ENCODE measurements at places on chromosomes 1 and 21. TPM values are rescaled to one million over a fixed set of nuclear protein-coding genes. Genes with fewer than 3 reads are reported as not detected.

Gene BGLAP
- total RNA-seq, result 4.3 TPM

GRCh38 chr1:27004471-27005165 lies 8.0 kb downstream of the TENT5B start:
- no peaks in the 10 kb centered on the region for H3K27me3 ChIP-seq
- peaks cover 98% of the 10 kb centered on the region for H3K4me1 ChIP-seq
- H3K36me3 ChIP-seq, result peaks cover 33% of the 10 kb centered on the region
- H3K4me3 ChIP-seq, result no peak overlapping the region

- DNase-seq, result no peak
- no peaks in the 10 kb centered on the region for H3K36me3 ChIP-seq
These were observed 1.7 kb downstream of the C1QB start for GRCh38 chr1:22654692-22655091.

DNA sequence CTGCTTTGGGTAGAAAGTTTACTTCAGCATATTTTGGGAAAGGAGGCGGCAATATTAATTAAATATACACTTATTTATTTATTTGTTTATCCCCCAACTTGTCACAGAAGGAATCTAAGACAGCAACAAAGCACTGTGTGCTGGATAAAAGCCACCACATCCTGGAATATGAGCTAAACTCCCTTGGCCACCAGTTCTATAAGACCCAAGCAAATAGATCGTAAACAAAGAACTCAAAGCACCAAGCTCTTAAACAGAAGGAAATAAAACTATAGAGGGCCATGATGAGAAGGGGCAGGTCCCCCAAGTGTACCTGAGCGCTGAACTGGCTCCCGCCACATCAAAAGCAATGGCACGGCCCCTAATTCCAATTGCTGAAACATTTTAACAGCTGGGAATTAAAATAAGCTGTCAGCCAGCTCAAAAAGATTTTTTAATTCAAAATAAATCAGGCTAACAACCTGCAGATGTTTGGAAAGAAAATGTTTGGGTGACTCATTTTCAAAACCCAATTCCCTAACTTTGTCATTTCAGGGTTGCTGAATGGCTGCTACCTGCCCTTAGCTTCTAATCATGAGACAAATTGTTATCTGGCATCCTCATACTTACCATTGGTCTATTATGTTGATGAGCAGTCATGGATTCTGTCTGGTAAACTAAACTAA lies 127.1 kb downstream of the SLC30A10 start:
- H3K27ac ChIP-seq, result no peak overlapping the region
- no peaks in the 10 kb centered on the region for H3K36me3 ChIP-seq
- DNase-seq, result no peak

- no peak overlapping the region for H3K4me3 ChIP-seq
- no peaks in the 10 kb centered on the region for H3K4me1 ChIP-seq
- no peaks in the 10 kb centered on the region for H3K36me3 ChIP-seq
- no peaks in the 10 kb centered on the region for H3K27me3 ChIP-seq
These were observed 14.3 kb upstream of the COX20 start for GRCh38 chr1:244821134-244821533.

Gene AADACL3
- total RNA-seq, result not detected

Gene TMEM63A
- total RNA-seq, result 35.9 TPM

DNA sequence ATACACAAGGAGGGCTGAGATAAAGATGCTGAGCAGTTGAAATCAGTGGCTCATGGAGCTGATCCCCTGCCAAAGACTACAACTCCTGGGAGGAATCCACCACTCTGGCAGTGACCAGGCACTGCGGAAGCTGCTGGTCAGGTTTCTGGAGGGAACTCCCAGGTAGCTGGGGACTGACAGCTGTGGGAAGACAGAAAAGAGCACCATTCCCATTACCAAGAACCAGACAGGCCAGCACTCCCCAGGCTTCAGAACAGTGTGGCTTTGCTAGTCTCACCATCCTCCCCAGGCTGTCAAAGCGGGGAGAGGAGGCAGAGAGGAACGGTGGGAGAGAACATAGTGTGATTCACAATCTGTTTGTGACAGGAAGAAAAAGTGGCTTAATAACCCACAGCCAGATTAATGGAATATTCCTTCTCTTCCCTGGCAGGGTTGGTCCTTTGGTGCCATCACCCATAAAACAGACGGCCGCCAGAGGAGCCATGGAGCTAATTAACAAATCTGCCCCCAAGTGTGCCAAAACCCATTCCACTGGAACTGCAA lies 92.1 kb downstream of the MAB21L3 start:
- H3K36me3 ChIP-seq, result no peaks in the 10 kb centered on the region
- H3K4me3 ChIP-seq, result no peak overlapping the region
- no peak for DNase-seq

Gene ETV3L
- total RNA-seq, result not detected

Gene ERVH48-1
- not detected for total RNA-seq

DNA sequence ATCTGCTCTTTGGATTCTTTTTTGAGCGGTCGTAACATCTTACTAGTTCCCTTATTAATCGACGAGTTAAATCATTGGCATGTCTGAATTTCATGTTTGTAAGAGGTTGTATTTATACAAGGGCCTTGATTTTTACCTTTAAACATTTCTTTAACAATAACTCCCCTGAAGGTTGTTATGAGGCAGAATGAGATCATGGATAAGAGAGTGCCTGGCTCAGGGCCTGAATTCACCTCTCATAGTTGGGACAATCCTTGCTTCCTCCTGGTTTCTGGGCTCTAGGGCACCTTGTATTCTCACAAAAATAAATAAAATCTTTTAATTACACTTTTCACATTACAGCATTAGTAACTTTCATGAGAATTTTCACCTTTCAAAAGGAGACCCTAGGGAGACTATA lies 55.4 kb downstream of the MDM4 start:
- no peak overlapping the region for H3K27ac ChIP-seq
- DNase-seq, result no peak
- H3K4me1 ChIP-seq, result no peaks in the 10 kb centered on the region
- H3K36me3 ChIP-seq, result no peaks in the 10 kb centered on the region

DNA sequence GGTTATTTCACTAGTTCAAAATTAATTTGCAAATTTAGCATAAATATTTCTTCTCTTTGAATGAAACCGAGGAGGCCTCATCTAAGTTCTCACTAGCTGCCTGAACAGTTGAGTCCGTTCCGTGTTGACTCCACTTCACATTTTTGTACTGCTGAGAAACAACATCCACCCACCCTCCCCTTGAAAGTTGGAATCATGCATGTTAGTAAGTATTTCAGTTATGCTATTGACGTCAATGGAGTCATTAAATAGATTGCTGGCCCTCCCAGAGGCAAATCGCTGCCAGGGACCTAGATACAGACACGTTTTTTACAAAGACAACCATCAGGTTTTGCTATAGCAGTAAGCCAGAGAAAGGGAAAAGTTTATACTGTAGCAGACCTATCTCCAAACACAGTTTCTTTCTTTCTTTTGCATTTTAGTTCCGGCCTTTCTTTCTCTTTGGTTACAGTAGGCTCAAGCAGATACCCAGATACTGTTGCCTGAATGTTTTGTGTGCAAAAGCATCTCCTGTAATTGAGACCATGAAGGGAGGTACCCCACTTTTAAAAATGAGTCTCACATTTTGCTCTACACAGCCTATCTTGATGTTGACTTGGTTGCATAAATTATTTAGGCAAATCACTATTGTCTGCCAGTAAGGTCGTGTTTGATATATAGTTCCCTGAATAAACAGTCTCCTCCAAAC lies 262.6 kb upstream of the SGIP1 start:
- peak overlapping the region; percentile 7 for H3K4me3 ChIP-seq
- peak overlapping the region; percentile 83 for H3K27ac ChIP-seq
- peaks cover 23% of the 10 kb centered on the region for H3K4me1 ChIP-seq
- H3K27me3 ChIP-seq, result no peaks in the 10 kb centered on the region
- H3K36me3 ChIP-seq, result no peaks in the 10 kb centered on the region
- DNase-seq, result peak; percentile 96

Gene FAM163A
- 1.5 TPM for total RNA-seq

DNA sequence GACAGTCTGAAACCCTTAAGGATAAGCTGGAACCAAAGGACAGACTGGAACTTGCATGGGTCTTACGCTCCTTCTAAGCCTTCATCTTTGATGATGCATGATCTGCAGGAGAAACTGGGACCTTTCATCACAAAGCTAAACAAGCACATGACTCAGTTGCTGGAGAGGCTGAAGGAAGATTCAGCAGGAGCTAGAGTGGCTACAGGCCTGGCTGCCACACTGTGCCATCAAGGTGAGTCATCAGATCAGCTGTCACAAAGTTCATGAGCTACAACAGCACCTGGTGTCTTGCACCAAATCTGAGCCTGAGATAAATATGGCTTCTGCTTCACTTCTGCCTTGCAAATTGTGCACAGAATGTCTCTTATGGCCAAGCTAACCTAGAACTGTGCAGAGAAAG lies 95.5 kb upstream of the MARK1 start:
- no peaks in the 10 kb centered on the region for H3K27me3 ChIP-seq
- no peak for DNase-seq
- H3K4me3 ChIP-seq, result no peak overlapping the region
- no peak overlapping the region for H3K27ac ChIP-seq
- no peaks in the 10 kb centered on the region for H3K36me3 ChIP-seq

DNA sequence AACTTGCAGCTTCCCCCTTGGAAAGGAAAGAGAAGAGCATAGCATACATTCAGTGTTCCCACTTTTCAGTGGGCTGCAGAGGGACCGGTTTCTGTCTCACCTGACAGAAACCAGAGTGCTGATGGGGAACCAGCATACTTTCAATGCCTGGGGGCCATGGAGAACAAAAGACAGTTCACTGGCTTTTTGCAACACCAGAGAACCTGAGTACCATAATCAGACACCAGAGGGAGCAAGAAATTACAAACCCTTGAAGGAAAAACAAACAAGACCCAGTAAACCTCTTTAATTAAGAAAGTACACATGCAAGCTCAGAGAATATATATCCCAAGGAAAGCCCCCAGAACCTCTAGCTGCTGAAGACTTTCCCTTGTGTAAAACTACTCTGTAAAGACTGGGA lies 51.1 kb downstream of the CSMD2 start:
- H3K36me3 ChIP-seq, result no peaks in the 10 kb centered on the region
- H3K27ac ChIP-seq, result no peak overlapping the region

GRCh38 chr1:117341123-117341522 lies 26.1 kb upstream of the MAN1A2 start:
- H3K4me3 ChIP-seq, result no peak overlapping the region
- DNase-seq, result no peak
- H3K36me3 ChIP-seq, result no peaks in the 10 kb centered on the region
- no peaks in the 10 kb centered on the region for H3K4me1 ChIP-seq
- H3K27me3 ChIP-seq, result no peaks in the 10 kb centered on the region

Gene CD164L2
- not detected for total RNA-seq

Gene AGT
- total RNA-seq, result 0.36 TPM

Gene SLC45A3
- 0.68 TPM for total RNA-seq

Gene TNFSF4
- 0.99 TPM for total RNA-seq

Gene HES3
- not detected for total RNA-seq

GRCh38 chr1:61403679-61404596 lies 321.0 kb downstream of the TM2D1 start:
- peak overlapping the region; percentile 21 for H3K27ac ChIP-seq
- no peak for DNase-seq
- H3K27me3 ChIP-seq, result no peaks in the 10 kb centered on the region
- peaks cover 32% of the 10 kb centered on the region for H3K4me1 ChIP-seq
- H3K4me3 ChIP-seq, result no peak overlapping the region
- H3K36me3 ChIP-seq, result peaks cover 8% of the 10 kb centered on the region

GRCh38 chr21:36100971-36101641 lies 31.3 kb downstream of the CBR1 start:
- H3K27ac ChIP-seq, result no peak overlapping the region
- H3K27me3 ChIP-seq, result peaks cover 24% of the 10 kb centered on the region
- DNase-seq, result no peak

Gene KPRP
- total RNA-seq, result not detected

DNA sequence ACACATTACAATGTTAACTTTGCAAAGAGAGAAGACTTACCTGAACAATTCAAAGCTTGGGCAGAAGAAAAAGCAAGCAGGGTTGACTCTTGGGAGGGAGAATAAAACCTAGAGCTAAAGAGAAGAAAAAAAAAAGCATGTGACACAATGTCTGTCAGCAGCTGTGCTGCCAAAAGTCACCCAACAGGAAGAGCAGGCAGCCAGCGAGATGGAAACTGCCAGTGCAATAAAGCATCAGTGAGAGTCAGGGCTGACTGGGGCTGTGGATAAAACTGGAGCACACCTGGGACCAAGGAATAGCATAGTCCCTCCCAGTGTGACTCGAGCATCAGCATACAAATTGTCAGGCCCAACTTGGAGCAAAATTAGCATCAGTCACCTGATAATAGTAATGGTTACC lies 65.0 kb upstream of the SLC22A15 start:
- no peaks in the 10 kb centered on the region for H3K4me1 ChIP-seq
- DNase-seq, result no peak
- no peaks in the 10 kb centered on the region for H3K36me3 ChIP-seq
- H3K27ac ChIP-seq, result no peak overlapping the region
- no peaks in the 10 kb centered on the region for H3K27me3 ChIP-seq

Gene PDE9A
- 102 TPM for total RNA-seq

Gene PRKAA2
- total RNA-seq, result 28.5 TPM

GRCh38 chr1:39609618-39610331 lies 29.7 kb downstream of the HEYL start:
- peak; percentile 83 for DNase-seq
- H3K4me3 ChIP-seq, result no peak overlapping the region
- no peaks in the 10 kb centered on the region for H3K4me1 ChIP-seq
- peaks cover 7% of the 10 kb centered on the region for H3K27me3 ChIP-seq

Gene CR2
- not detected for total RNA-seq

GRCh38 chr1:37403166-37403565 lies 71.2 kb upstream of the ZC3H12A start:
- DNase-seq, result no peak
- no peaks in the 10 kb centered on the region for H3K4me1 ChIP-seq
- peaks cover 9% of the 10 kb centered on the region for H3K27me3 ChIP-seq
- H3K36me3 ChIP-seq, result no peaks in the 10 kb centered on the region

- no peak overlapping the region for H3K27ac ChIP-seq
- H3K4me3 ChIP-seq, result no peak overlapping the region
- H3K27me3 ChIP-seq, result peaks cover 36% of the 10 kb centered on the region
- no peak for DNase-seq
- peaks cover 9% of the 10 kb centered on the region for H3K4me1 ChIP-seq
These were observed 4.7 kb downstream of the TFF3 start for GRCh38 chr21:42310411-42311001.

DNA sequence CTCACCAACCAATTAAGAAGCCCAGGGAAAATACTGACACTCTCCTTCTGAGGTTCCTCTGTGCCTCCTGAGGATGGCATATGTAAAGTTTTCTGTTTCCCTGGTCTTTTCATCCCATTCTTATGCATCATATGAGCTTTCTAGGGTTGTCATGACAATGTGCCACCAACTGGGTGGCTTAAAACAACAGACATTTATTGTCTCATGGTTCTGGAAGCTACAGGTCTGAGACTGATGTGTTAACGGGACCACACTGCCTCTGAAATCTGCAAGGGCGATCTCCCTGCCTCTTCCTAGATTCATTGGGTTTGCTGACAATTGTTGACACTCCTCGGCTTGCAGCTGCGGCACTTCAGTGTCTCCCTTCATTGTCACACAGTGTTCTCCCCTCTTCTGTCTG lies 308.4 kb downstream of the RGS7 start:
- no peak for DNase-seq
- no peak overlapping the region for H3K27ac ChIP-seq
- no peaks in the 10 kb centered on the region for H3K36me3 ChIP-seq
- H3K4me1 ChIP-seq, result no peaks in the 10 kb centered on the region
- H3K4me3 ChIP-seq, result no peak overlapping the region

Gene PRR9
- not detected for total RNA-seq

Gene ITSN1
- total RNA-seq, result 44.2 TPM
